ENCODE measurements at places on chromosomes 3 and 15.

GRCh38 chr3:30289766-30290165, 316.6 kb upstream of the TGFBR2 start:
- no peak for DNase-seq

DNA sequence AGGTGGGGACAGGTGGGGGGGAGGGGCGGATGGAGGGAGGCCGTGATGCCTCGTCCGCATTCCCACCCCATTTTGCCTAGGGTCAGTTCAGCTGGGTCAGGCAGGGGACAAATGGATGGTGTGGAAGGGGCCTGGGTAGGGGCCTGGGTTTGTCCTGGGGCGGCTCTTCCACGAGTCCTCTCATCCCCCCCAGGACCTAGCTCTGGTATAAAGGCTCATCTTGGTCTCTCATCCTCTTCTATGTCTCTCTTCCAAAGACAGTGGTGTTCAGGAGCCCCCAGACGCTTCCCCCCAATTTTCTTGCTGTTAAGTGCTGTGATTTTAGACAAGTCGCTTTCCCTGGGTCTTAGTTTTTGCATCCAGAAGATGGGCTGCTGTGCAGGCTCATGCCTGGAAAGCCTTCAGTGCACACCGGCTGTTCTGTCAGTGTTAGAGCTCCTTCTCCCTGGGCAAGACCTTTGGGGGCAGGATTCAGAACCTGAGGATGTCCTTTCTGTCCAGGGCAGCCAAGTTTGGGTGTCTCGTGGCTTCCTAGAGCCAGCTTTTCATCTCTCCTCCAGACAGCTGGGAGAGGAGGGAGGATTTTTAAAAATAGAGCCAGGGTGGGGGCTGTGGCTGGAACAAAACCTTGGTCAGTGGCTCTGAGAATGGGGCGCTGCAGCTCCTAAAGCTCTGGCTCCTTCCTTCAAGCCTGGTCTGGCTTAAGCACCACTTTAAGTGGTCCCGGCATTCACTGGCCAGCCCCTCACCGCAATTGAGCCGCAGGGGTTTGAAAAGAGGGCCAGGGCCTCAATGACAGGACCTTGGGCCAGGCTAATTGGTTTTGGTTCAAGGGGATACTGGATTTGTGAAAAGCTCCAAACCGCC, 37.7 kb upstream of the POLG start:
- DNase-seq: no peak

GRCh38 chr15:69744391-69745162, 292.0 kb downstream of the RPLP1 start:
- no peak for DNase-seq

DNA sequence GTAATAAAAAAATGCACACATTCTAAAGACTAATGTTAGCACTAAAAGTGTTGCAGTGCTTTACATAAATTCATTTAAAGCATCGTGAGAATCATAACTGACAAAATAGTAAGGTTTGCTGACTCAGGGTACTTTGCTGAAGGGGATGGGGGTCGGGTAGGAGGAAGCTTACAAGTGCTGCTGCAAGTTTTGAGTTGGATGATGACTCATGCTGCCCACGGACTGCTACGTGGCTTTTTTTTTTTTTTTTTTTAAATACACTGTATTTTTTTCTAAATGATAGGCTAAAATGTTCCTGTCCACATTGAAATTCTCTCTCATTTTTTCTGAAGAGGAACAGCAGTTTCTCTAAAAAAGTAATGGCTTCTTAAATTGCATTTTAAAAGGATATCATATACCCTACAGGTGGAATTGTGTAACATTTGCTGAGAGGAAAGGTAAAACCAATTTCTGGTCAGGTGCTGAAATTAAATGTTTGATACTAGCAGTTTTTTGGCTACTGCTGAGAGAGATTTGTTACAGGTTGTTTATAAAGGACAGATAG, 2.2 kb downstream of the MAPK6 start:
- DNase-seq: peak; percentile 94

GRCh38 chr3:5768281-5768945, 580.9 kb downstream of the EDEM1 start:
- no peak for DNase-seq

- DNase-seq: no peak
Measured at GRCh38 chr15:37452498-37452897, 352.1 kb upstream of the MEIS2 start.

- DNase-seq: no peak
Measured at GRCh38 chr15:58588096-58588495, 156.3 kb downstream of the LIPC start.
